BJ (cell line): ENCODE measurements at places on chromosomes 1 and 21.

DNA sequence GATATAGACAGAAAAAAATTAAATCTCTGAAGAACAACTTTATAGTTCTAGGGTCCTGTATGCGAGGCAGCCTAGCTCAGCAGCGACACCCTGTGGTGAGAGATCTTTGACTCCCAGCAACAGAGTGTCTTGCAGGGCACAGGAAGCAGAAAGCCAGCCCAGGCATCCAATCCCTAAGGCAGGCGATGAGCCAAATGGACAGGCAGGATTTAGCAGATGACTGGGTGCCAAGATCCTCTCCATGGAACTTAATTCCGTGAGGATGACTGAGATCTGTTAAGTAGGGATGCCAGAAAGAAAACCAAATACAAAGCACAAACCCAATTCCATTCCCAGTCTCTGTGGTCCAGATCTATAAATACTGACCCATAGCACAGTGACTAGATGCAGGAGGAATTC, 38.8 kb downstream of the HLCS start:
- peak; percentile 67 for DNase-seq

- DNase-seq, result no peak
Observed at GRCh38 chr1:4087530-4088420, 187.7 kb upstream of the C1orf174 start.

DNA sequence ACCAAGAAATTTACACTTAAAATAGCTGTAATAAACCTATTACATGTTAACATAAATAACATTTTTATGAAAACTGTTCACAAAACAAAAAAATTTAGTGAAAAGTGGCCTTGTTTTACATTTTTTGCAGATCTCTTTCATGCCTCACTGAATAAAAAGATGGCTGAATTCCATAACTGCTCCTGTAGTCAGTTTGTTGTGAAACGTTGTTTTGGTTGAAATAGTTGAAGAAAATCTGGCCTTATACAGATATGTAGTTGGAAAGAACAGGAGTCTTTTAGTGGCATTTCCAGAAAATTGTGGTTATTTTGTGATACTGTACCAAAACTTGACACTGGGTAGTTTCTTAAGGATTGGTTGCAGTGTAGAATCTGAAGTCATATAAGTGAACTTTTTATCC, 18.1 kb downstream of the ITSN1 start:
- DNase-seq, result no peak

GRCh38 chr1:225470211-225471108, 42.6 kb upstream of the LBR start:
- no peak for DNase-seq

DNA sequence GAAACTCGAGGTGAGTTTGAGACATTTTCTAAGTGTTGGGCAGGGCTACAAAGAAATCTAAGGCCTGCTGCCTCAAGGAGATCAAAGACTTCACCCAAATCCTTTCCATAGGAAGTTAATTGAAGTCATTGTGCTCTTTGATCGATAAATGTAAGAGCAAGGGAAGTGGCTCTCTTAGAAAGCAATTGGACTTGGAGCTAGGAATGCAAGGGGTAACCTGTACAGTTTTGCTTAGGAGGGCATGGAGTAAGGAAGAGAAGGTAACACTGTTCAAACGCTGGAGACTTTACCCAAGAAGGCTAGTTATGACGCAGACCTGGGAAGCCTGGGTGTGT, 418.0 kb upstream of the PROX1 start:
- DNase-seq, result no peak

DNA sequence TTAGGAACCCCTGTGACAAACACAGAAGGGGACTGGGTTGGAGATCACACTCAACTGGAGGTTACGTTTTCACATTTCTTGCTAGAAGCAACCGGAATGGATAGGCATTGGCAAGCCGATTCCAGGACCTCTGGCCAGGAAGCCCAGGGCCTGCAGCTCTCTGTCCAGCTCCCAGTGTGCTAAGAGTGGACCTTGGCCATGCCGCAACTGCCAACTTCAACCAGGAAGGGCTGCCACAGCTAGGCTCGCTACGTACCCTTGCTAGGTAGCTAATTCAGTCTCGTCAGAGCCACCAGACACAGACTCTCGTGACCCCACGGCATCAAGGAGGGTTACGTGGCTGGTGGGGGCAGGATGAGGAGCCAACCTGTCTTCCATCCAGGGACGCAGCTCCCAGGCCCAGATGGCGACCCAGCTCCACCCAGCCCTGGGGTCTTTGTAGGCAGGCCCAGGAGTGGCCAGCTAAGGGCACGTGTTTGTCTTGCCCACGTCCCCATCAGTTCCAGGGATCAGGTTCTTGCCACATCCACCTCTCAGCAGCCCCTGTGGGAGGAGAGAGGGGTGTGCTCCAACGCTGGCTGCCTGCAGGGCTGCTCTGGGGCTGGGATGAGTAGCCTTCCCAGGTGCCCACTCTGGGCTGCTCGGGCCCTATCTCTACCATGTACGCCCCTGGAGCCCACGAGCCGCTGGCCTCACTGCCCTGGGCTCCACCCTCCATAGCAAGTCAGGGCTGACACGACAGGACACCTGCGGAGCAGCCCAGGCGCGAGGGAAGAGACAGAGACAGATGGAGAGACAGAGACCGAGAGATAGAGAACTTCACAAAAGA, 39.2 kb downstream of the UBE2G2 start:
- DNase-seq, result no peak

DNA sequence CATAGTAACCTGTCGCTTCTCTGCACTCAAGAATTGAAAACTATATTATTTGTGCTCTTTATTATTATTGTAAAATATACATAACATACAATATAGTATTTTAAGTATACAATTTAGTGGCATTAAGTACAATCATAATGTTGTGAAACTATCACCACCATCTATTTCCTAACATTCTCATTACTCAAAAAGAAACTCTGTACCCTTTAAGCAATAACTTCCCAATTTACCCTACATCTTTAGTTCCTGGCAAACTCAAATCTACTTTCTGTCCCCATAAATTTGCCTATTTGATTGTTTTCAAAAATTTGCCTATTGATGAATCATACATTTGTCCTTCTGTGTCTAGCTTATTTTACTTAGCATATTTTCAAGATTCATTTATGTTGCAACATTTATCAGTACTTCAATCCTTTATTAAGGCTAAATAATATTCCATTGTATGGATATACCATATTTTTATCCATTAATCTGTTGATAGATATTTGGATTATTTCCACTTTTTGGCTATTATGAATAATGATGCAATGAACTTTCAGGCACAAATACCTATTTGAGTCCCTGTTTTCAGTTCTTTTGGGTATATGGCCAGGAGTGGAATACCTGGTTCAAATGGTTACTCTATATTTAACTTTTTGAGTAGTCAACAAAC, 99.6 kb upstream of the DMRTA2 start:
- no peak for DNase-seq

GRCh38 chr1:151867765-151868411, 14.4 kb upstream of the THEM5 start:
- no peak for DNase-seq

- DNase-seq, result no peak
Observed at GRCh38 chr1:198907423-198907746, 268.5 kb downstream of the PTPRC start.

GRCh38 chr1:183635099-183635605, 431 bp downstream of the ARPC5 start:
- DNase-seq, result no peak

DNA sequence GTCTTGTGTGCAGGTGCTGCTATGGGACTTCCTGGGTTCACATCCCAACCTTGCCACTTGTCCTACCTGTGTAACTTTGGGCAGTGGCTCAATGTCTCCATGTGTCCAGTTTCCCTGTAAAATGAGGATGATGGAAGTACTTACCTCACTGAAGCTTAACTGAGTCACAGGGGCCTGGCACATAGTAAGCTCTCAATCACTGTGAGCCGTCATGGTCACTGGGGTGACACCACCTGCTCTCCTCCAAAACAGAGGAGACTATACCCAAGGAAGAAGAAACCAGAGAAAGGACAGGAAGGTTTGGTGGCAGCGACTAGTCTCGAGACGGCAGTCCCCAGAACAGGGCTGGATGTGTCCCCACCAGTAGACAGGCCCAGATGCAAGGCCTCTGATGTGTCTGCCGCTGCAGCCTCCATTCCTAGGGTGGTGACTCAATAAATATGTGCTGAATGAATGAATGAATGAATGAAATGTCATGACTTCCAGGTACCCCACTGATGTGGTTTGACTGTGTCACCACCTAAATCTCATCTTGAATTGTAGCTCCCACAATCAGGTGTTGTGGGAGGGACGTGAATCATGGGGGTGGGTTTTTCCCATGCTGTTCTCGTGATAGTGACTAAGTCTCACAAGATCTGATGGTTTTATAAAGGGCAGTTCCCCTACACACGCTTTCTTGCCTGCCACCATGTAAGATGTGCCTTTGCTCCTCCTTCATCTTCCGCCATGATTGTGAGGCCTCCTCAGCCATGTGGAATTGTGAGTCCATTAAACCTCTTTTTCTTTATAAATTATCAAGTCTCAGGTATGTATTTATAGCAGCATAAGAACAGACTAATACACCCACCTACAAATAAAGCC, 13.0 kb upstream of the LRP8 start:
- no peak for DNase-seq

- no peak for DNase-seq
Observed at GRCh38 chr1:1842360-1843146, 48.3 kb downstream of the GNB1 start.

DNA sequence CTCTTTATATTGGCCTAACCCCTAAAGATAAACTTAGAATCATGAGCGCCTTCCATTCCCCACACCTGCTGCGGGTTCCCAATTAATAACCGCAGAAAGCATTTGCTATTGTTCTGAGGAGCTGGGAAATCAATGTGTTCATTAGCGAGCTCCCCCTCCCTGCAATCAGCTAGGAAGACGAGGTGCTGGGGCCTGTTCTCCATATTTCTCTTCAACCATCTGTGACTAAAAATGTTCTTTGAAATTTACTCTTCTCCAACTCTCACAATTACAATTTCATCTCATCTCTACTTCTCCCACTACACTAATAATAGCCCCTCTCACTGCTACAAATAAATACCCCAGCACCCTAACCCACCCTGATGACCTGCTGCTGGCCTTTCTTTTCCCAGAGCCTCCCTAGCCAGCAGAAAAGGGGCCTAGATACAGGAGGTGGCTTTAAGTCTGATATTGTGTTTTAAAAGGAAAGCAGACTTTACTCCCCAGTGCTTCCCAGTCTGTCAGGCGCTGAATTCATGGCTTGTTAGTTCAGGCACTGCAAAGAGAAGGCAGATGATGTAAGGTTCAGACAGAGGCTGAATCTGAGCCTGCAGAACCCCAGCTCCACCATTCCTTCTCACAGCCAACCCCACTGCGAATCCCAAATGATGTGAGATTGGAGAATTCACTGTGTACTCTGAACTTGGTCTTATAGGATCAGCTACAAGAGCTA, 477.5 kb upstream of the DAB1 start:
- no peak for DNase-seq

DNA sequence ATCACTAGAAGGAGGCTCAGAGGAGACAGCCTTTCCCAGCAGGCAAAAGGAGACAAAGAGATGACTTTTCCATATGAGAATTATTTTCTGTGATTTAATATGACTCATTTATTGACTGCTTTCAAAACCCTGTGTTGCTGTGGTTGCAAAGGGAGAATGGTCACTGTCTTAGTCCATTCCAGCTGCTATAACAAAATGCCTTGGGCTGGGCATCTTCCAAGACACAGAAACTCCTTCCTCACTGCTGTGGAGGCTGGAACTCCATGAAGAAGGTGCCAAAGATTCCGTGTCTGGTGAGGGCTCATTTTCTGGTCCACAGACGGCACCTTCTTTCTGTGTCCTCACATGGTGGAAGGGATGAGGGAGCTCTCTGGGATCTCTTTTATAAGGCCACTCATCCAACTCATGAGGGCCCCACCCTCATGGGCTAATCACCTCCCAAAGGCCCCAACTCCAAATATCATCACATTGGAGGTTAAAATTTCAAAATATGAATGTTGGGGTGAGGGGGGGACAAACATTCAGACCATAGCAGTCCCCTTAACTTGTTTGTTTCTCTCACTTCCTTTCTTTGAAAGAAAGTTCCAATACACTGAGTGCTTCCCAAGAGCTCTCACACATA, 252.1 kb upstream of the RAB4A start:
- DNase-seq, result no peak

DNA sequence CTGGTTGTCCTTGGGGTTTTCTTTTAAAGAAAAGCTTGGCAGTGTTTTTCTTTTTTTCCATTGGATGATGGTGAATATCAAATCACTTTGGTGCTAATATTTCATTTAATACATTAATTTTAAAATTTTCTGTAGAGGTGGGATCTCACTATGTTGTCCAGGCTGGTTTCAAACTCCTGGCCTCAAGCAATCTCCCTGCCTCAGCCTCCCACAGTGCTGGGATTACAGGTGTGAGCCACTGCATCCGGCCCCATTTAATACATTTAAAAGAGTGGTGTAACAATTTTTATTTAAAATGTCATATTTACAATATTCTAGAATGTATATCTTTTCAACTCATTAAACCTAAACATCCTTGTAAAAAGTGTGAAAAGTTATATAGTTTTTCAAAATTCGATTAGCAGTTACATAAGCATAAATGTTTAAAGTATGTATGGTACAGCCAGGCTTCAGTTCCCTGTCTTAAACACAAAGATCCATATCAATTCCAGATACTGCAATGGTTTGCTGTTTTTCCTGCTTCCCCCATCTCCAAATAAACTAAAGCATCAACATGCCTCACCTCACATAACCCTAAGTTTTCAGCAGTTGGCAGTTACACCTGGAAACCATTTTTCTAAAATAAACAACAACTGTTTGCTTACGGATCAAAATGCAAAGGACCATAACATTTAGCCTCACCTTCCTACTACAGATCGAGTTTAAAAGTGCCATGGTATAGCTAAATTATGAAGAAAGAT, 8.9 kb upstream of the LGALS8 start:
- no peak for DNase-seq

- DNase-seq, result no peak
Observed at GRCh38 chr1:107668762-107669161, 296.2 kb downstream of the VAV3 start.

DNA sequence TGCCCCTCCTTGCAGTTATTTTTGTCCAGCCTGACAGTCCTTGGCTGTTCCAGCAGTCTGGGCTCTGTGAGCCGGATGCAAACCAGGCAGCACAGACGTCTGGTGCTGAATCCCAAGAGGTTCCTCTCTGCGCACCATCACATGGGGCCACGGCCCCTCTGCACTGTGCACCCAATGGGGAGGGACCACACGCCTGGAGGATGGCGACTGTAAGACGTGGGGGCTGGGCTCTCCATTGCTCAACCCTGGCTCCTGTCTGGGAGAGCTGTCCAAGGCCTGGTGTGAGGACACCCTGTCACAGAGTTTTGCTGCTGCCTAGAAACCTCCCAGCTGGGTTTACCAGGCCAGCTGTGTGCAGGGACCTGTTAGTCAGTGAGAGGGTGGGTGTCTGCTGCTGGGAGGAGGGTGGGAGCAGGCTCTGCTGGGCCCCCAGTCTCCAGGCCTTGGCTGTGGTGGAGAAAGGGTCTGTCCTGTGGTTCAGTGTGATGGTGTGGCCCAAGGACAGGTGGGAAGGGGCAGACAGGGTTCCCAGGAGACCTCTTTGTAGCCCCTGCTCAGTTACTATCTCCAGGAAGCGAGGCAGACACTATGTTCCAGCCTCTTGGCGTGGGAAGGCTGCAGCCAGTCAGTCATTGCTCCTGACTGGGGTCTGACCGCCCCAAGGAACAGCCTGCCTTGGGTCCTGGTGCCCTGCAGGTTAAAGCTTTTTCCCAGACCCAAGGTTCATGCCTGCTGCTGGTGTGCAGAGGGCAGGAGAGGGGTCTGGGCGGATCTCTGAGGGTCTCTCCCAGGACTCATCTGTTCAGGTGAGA, 13.8 kb downstream of the HEYL start:
- DNase-seq, result no peak

- DNase-seq, result no peak
Observed at GRCh38 chr1:112060261-112060660, 70.8 kb upstream of the KCND3 start.

- DNase-seq, result peak; percentile 100
Observed at GRCh38 chr1:110338886-110339406, at the start of gene RBM15. Gene RBM15, plus strand, starts transcription at chr1:110339377. Its CDS starts 29 bp downstream, at chr1:110339406.
